ENCODE measurements at places on chromosomes 7 and 10. TPM values are rescaled to one million over a fixed set of nuclear protein-coding genes. Genes with fewer than 3 reads are reported as not detected.

The MYL10 gene
- 5.1 TPM for total RNA-seq

DNA sequence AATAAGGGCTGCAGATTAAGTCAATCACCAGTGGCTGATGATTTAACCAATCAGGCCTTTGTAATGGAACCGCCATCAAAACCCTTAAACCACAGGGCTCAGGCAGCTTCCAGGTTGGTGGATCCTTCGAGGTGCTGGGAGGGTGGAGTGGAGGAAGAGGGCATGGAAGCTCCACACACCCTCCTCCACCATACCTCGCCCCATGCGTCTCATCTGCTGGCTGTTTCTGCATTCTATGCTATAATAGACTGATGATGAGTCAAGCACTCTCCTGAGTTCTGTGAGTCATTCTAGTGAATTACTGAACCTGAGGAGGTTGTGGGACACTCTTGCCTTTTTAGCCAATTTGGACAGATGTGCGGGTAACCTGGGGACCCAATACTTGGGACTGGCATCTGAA is 43.9 kb downstream of the CHST15 start:
- DNase-seq = peak; percentile 15

- no peak for DNase-seq
Measured at GRCh38 chr10:122878799-122879338, 512 bp downstream of the FAM24B start.

GRCh38 chr10:71211775-71212317 is 524 bp upstream of the UNC5B start:
- DNase-seq = no peak

DNA sequence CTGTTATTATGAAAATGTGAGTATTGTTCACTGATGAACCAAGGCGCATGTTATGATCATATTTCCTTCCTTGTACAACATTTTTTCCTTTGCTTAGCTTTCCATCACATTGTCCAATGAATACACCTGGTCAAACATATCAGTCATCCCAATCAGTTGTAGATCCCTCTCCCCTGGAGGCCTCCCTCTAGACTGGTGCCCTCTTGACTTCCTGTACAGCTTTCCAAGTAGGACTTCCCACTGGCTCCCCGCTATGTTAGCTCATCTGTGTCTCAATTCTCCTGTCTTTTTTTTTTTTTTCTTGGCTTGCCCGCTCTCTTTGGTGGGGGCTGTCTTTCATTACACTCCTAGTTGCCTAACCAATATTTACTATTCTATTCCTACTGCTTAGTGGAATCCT is 214.2 kb upstream of the NPY start:
- no peak for DNase-seq

DNA sequence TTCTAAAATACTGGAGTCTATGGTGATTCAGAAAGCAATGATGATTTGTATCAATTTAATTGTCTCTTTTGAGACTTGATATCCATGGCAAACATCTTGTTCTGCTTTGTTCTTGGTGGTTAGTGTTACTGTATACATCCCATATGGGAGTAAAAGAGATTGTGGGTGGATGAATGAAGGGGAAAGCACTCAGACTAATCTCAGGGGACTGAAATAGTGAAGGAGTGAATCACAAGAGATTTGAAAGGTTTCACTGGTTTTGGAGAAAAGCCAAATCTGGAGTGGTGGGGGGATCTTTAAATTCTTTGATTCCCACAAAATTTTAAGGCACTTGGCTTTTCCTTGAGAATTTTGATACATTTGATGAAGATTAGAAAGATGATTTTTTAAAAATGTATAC is 369.4 kb downstream of the INHBA start:
- DNase-seq = no peak

DNA sequence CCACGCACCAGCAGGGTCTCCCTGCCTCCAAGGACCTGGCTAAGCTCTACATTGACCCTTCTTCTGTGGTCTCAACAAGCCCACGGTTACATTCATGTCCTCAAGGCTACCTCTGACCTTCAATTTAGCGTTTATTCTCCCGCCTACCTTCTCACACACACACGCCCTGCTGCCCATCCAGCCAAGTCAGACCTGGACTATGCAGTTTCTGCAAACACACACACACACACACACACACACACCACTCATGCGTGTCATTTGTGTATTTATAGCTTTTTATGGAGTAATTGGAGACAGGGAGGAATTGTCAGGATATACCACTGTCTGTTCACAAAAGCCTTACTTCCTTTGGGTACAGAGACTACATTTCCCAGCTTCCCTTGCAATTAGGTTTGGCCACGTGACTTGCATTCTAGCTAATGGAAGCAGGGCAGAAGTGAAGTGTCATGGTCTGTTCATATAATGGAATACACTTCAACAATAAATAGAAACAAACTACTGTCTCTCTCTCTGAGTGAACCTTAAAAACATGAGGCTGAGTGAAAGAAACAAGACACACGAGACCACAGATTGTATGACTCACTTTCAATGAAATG is 53.8 kb upstream of the CPXM2 start:
- no peak for DNase-seq

The BRI3 gene
- 264 TPM for total RNA-seq

The ICA1 gene
- 3.7 TPM for total RNA-seq

- DNase-seq = no peak
Measured at GRCh38 chr10:16381083-16381482, 55.7 kb upstream of the PTER start.

The CLCN1 gene
- total RNA-seq = not detected

The HMX3 gene
- not detected for total RNA-seq

DNA sequence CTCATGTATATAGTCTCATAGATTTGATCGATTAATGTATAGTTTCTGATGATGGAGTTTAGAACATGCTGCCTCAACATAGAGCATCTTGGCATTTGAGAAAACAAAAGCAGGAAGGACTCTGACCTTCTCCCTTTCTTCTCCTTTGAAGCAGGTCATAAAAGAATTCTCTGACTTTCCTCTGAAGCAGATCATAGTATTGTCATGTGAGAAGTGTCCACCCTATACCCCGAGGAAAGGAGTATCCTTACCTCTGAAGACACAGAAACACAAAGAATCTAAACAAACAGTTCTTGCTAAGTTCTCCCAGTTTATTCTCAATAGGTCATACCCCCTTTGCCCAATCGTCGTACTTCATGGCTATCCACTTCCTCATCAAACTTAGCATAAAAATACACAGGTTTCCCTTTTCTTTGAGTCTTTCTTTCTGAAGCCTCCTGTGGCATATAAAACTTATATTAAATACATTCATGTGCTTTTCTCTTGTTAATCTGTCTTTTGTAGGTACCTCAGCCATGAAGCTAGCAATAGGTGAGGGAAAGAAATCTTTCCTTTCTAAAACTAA is 194.9 kb downstream of the REEP3 start:
- no peak for DNase-seq

GRCh38 chr7:25714013-25714412 is 438.0 kb upstream of the NFE2L3 start:
- DNase-seq = no peak
